ENCODE measurements at places on chromosomes 2 and 18. TPM values are rescaled to one million over a fixed set of nuclear protein-coding genes. Genes with fewer than 3 reads are reported as not detected.

Gene CHN1
- 1.8 TPM for total RNA-seq

Gene GAL3ST2
- total RNA-seq: not detected

Gene PKP4
- 24.2 TPM for total RNA-seq

Gene UGT1A3
- not detected for total RNA-seq

Gene LIMS3
- 0.23 TPM for total RNA-seq

Gene RMDN2
- 7.1 TPM for total RNA-seq
